Central memory CD8-positive, alpha-beta T cell (primary cell): ENCODE measurements at places on chromosomes 5 and 9.

GRCh38 chr5:107968998-107969397 is 298.3 kb upstream of the EFNA5 start:
- H3K4me3 ChIP-seq, result no peak overlapping the region
- H3K27me3 ChIP-seq, result no peaks in the 10 kb centered on the region
- no peaks in the 10 kb centered on the region for H3K4me1 ChIP-seq
- H3K27ac ChIP-seq, result no peak overlapping the region

- no peak overlapping the region for H3K4me3 ChIP-seq
- H3K36me3 ChIP-seq, result no peaks in the 10 kb centered on the region
- no peaks in the 10 kb centered on the region for H3K27me3 ChIP-seq
Observed at GRCh38 chr9:78363221-78363620, 66.3 kb downstream of the PSAT1 start.

DNA sequence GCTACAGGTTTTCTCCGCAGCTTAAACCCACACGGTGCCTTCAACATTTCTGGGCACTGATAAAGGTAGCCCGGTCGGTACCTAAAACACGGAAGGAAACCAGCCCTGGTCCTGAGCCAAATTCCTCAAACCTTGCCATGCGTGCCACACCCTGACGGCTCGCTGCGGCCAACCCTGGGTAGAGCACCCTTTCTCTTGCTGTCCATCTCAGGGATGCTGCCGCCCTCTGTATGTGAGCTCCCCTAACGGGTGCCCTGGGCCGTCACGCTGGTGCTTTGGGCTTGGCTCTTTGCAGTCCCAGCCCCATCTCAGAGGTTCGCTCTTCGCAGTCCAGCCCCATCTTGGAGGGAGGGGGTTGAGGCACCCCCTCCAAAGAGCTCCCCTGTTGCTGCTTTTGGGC is 43.9 kb downstream of the PNPLA7 start:
- H3K27ac ChIP-seq, result no peak overlapping the region
- DNase-seq, result no peak
- no peaks in the 10 kb centered on the region for H3K4me1 ChIP-seq
- H3K27me3 ChIP-seq, result no peaks in the 10 kb centered on the region
- peaks cover 16% of the 10 kb centered on the region for H3K36me3 ChIP-seq

DNA sequence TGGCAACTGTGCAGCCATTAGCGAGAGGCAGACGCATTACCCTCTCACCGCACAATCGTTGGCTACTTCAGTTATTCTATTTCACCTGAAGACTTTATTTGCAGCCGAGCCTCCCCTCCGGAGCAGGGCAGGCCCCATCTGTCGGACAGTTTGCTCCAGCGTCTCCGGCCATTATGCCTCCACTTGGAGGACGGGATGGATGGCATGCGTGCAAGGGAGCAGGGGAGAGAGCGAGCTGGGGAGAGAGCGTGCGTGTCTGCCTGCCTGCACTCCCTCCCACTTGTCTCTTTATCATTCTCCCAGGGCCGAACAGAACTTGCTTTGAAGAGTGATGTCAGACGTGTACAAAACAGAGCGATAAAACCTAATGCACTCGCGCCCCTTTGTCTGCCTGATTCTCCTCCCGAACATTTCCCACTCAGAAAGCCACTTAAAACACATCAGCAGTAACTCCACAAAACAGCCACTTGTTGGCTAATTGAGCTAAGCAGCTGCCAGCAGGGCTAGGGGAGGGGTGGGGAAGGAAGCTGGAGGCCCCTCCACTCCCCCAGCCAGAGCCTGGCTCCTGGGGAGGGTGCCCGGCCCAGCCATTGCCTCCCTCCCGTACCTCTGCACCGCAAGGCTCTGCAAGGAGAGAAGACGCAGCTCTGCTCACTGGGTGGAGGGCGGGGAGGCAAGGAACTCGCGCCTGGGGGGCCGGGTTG is 43.4 kb upstream of the FUBP3 start:
- peaks cover 84% of the 10 kb centered on the region for H3K27me3 ChIP-seq
- DNase-seq, result no peak
- H3K27ac ChIP-seq, result no peak overlapping the region
- peaks cover 5% of the 10 kb centered on the region for H3K4me1 ChIP-seq
- no peak overlapping the region for H3K4me3 ChIP-seq
- H3K36me3 ChIP-seq, result peaks cover under 1% of the 10 kb centered on the region

- H3K27ac ChIP-seq, result no peak overlapping the region
- H3K4me1 ChIP-seq, result no peaks in the 10 kb centered on the region
- H3K36me3 ChIP-seq, result no peaks in the 10 kb centered on the region
- DNase-seq, result no peak
- peaks cover 12% of the 10 kb centered on the region for H3K27me3 ChIP-seq
- no peak overlapping the region for H3K4me3 ChIP-seq
Observed at GRCh38 chr9:90007516-90008440, 403.0 kb downstream of the GADD45G start.
